ENCODE measurements at places on chromosomes 5 and 9. TPM values are rescaled to one million over a fixed set of nuclear protein-coding genes. Genes with fewer than 3 reads are reported as not detected.

PCDHGB6 gene
- 1.3 TPM for total RNA-seq

LEAP2 gene
- total RNA-seq = 0.68 TPM

ELOVL7 gene
- 8.3 TPM for total RNA-seq

PCDHA12 gene
- 1.5 TPM for total RNA-seq

Measured in Daoy (cell line).